NCI-H774 (cell line): ENCODE measurements at places on chromosomes 3 and 15.
A peak's percentile ranks its signal among the peaks of the same experiment; 100 is the strongest.

DNA sequence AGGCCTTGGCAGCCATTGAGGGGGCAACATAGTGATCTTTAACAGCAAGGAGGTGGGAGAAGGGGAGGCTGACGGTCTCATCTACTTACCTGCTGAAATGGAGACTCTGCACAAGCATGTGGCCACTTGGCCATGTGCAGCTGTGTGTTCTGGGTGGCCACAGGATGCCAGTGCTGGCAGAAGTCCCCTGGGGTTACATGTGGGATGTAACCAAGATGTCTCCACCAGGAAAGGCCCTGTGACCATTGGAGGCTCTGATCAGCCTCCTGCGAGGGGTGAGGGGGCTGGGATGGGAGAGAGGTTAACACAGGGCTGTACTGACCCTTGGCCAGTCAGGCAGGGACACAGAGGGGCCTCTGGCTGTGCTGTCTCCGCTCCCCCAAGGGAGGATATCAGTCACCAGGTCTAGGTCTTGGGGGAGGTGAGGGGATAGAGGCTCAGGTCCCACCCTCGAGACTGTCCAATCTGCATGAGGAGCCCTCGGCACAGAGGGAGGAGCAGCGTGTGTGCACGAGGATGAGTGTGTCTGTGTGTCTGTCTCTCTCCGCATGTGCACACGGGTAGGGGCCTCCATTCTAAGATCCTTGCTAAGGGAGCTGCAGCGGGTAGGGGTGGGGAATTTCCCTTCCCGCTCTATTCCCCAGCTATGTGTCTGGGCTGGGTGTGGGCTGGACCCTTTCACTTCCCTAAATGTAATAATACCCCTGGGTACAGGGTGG is 19.5 kb downstream of the PRKCD start:
- DNase-seq = no peak

GRCh38 chr15:88605189-88606069 is 15.7 kb upstream of the AEN start:
- peak; percentile 12 for DNase-seq

- no peak for DNase-seq
Observed at GRCh38 chr3:118817748-118818165, 216.9 kb downstream of the IGSF11 start.

DNA sequence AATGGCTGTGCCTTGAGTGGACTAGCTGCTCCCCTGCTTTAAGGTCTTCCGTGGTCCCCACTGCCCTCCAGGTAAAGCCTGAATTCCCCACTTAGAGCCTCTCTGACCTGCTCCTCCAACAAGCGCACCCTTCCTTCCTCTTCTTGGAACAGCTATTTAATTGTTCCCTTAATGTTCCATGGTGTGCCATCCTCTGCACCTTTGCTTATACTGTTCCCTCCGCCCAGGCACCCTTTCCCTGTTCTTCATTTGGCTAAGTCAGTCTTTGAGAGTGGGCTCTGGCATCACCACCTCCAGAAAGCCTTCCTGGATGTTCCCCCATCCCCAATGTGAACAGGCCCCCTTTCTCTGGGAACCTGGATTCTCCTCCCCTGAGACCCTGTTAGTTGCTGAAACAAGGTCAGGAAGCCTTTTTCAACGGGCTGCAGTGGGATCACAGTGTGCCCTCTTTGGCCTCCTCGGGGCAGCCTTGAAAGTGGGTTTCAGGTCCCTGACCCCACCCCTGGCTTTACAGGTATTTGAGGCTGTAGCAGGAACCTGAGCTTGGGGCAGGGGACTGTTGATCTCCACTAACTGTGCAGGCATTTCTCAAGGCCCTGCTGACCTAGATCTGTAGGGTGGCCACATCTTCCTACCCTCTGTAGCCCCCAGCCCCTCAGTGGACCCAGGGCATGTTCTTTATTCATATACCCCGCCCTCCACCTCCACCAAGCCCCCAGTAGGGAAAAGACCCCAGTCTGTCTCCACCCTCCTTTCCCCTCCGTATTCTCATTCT is 5.0 kb downstream of the ISLR start:
- DNase-seq = no peak

DNA sequence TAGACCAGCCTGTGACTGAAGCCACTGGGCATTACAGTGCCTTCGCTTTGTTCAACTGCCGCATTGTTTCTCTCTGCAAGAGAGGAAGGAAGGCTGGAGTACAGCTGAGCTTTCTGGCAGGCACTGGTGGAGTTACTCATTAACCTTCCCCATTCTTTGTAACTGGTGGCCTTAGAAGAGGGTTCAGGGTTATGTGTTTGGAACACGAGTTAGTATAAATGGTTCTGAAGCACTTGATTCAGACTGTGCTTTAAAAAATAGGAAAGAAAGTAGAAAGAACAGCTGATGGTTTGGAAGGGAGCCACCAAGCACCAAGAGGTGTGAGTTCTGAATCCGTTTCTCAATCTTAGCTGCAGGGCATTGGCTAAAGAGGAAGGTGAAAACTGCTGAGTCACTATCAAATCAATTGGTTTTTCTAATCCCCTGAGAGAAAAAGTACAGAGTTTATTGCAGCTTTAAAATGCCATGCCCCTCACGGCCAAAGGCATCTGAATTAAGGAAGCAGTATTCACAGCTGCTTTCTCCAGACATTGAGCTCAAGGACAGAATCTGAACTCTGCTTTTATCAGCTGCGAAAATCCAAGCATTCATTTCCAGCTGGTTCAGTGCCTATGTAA is 3.6 kb downstream of the HGD start:
- no peak for DNase-seq

GRCh38 chr3:87755852-87756251 is 303.0 kb downstream of the CGGBP1 start:
- no peak for DNase-seq

DNA sequence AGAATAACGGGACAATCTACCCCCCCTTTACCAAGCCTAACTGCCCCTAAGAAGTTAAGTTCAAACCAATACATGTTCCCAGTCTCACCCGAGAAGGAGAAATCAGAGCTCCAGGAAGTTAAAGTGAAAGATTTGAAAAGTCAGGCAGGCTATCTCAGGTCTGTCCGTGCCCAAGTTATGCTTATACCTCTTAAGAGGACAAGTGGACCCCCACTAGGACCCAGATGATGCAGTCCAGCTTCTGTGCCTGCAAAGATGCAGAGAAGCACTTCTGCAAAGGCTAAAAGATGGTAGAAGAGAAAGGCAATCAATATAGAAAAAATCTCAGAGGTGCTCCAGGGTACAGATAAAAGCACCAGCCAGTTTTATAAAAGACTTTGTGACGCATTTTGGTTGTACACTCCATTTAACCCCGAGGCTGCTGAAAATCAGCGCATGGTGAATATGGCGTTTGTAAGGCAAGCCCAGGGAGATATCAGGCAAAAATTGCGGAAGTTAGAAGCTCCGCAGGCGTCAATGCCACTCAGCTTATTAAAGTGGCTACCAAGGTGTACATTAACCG is 9.8 kb upstream of the SLC9C1 start:
- DNase-seq = no peak
